ENCODE measurements at places on chromosomes 16 and 17.

DNA sequence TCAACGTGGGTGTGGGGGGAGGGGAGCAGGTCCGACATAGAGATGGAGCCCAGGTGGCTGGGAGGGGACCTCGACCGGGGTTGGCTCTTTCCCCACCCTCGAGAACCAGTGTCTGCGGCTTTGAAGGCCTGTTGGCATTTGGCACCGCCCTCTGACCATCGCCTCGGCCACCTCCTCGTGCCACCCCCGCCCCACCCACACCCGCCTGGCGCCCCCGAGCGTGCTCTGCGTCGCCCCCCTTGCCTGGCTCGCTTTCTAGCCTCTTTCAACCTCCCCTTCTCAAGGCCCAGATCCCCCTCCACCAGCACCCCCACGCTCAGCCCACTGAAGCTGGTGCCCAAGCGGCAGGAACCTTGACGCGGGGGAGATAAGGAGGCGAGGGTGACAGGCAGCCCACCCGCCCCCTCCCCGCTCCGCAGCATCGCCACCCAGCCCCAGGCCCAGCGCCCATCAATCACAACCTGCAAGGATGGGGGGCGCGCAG is 619 bp downstream of the CACNB1 start:
- peak; percentile 30 for DNase-seq

DNA sequence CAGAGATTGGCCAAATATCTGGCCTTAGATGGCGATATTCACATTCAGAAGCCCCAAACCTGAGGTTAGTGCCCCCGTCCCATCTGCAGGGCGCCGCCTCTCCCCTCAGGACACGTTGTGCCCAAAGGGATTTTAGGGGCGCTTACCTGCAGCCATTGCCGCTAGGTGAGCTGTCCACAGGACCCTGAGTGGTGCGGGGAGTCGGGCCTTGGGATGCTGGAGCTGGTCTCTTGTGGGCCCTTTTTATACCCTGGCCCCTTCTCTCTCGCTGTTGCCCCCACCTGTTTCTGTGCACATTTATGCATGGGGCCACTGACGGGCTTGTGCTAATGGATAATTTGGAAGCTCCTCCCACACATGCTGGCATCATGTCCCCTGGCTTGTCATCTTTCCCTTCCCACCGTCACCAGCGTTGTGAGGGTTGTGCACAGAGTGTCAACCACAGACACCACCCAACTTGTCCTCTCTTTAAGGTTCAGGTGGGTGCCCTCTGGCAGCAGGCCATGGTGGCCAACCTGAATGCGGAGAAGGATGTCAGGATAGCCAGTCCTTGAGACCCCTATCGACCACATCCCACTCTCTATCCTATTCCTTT is at the start of gene CSHL1:
CSHL1 (minus strand) TSS at position 218 of the 595 bp plus-strand sequence; CDS start at position 156, 62 bp downstream.
- no peak for DNase-seq

DNA sequence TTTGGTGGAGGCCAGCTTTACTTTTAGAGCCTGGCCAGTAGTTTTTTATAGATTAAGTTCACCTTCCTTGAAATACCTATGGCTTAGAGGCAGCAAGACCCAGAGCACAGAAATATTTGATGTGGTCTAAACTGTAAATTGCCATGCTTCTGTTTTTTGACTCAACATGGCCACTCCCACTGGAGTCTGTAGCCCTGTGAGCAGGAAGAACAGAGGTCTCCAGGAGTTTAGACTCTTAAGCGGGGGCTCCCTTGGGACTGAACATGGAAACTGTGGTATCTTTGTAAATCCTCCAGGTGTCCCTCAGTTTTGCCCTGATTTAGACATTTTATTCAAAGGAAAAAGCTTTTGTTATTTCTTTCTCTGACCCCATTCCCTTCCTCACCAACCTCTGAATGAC is 145.6 kb downstream of the FTO start:
- DNase-seq = no peak

GRCh38 chr17:59827721-59828477 is 64.8 kb downstream of the TUBD1 start:
- no peak for DNase-seq

GRCh38 chr17:65173976-65174683 is 37.0 kb downstream of the RGS9 start:
- DNase-seq = no peak

GRCh38 chr17:34246881-34247280 is 8.2 kb upstream of the CCL2 start:
- DNase-seq = no peak

DNA sequence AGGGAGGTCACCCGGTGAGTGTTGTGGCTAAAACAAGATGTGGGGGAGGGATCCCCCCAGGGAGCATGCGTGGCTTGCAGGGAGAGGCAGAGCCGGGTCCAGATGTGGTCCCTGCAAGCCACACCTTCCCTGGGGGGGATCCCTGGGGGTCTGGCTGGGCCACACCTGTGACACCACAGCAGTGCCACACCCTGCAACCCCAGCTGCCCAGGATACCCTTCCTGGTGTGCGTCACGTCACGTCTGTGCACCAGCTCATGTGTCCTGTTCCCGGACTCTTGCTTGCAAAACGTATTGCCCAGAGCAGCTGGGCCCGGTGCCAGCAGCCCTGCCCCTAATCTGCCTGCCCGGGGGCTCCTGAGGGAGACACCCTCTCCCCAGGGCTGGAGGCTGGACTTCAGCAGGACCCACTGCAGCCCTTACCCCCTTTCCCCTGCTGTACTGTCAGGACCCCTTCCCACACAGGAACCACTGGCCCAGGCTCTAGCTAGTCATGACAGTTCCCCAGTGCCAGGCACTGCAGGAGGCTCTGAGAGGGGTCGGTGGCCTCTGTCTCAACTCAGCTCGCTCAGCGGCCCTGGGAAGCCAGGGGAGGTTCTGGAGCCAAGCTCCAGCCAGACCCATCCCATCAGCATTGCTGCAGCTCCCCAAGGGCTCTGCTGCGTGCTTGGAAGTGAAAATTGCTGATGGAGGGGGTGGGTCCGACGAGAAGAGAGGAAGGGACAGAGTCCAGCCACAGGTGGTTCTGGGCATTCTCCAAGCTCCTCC is 25.8 kb upstream of the ACSF3 start:
- no peak for DNase-seq

DNA sequence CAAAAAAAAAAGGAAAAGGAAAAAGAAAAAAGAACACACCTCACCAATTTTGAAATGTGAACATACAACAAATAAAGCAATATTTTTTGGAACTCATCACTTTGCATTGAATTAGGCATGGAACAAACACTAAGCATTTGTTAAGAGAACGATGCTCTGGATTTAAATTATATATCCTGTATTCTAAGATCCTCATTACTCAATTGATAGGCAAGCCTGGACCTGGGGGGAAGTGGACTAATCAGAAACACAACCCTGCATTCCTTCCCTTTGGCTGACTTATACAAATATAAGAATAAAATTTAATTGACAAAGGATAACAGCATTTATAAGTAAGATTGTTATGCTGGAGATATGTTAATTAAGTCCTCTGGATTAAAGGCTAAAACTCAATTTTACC is 2.2 kb downstream of the GJC1 start:
- DNase-seq = no peak

- no peak for DNase-seq
Observed at GRCh38 chr16:58087209-58087913, 41.8 kb downstream of the CFAP20 start.

DNA sequence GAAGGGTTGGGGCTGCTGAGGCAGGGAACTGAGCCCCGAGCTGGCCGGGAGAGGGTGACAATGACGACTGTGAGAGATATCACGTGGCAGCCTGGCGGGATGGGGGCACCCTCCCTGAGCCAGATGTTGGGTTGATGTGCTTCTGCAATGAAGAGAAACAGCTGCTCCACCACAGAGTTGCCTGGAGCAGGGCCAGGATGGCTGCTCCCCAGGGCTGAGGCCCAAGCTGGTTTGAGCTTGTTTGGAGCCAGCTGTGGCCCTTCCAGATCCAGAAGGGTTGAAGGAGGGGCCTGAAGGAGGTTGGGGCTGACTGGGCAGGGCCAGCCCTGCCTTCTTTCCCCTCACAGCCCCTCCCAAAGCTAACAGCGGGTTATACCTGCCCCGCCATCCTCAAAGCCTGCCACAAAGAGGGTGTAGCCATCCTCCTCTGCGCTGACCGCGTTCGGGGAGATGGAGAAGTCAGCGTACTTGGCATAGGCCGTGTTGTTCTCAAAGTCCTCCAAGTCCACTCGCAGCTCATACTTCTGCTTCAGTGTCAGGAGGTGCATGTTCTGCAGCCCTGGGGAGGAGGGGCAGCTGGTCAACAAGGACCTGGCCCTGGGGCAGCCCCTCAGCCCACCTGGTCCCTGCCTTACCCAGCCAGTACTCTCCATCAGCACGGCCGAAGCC is 2.1 kb downstream of the MFAP4 start:
- DNase-seq = no peak

GRCh38 chr16:15644267-15644961 is 1.5 kb upstream of the MARF1 start:
- DNase-seq = no peak

- DNase-seq = no peak
Observed at GRCh38 chr17:71963351-71963750, 157.5 kb upstream of the SOX9 start.

GRCh38 chr17:47742319-47743181 is 9.5 kb downstream of the TBX21 start:
- DNase-seq = peak; percentile 58

- DNase-seq = peak; percentile 73
Observed at GRCh38 chr17:74457146-74457819, 9.2 kb upstream of the CD300A start.

DNA sequence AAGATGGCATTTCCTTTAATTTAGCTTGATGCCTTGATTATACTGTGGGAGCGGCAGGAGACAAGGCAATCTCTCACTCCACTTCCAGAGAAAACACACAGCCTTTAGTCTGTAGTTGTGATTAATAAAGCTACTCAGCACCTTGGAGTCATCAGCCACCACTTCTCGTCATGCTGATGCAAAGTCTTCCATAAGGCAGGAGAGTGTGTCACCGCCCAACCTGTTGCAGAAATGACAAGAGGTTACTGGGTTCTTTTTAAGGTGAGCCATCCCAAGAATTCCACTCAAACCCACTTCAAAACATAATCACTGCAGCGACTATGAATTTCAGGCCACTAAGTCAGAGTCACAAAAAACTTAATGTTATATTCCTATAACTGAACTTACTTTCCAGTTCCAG is 223.9 kb upstream of the TOX3 start:
- no peak for DNase-seq

DNA sequence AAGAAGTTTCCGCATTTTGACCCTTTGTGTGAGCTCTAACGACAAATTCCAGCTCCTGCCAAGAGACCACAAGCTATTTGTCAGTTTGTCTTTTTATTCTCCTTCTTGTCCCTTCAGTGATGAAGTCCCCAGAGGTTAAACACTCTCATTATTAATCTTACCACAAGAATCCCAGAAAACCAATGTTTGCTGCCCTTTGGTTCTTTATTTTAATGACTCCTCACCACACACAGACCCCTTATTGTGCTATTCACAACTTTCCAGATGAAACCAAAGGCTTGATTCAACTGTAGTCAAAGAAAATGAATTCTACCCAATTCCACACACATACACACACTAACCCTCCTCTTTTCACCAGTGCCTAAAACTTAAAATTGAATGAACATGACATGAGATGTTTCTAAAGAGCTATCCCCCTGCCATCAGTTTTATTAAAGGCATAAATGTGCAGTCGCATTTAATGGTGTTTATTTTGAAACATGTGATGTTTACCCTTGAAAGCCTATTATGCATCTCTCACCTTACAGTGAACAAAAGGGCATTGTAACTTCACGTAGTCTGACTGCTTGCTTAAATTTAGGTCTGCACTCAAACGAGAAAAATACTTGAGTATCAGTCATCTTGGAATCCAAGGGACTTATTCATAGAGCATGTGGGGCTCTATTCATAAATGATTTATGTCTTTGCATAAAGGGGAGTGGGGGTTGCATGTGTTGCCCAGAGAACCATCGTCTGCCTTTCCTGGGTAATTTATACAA is 44.1 kb downstream of the PCTP start:
- DNase-seq = no peak

GRCh38 chr17:80516171-80516932 is 28.3 kb upstream of the RPTOR start:
- DNase-seq = no peak

GRCh38 chr16:11097094-11097786 is 152.9 kb downstream of the CLEC16A start:
- DNase-seq = no peak

DNA sequence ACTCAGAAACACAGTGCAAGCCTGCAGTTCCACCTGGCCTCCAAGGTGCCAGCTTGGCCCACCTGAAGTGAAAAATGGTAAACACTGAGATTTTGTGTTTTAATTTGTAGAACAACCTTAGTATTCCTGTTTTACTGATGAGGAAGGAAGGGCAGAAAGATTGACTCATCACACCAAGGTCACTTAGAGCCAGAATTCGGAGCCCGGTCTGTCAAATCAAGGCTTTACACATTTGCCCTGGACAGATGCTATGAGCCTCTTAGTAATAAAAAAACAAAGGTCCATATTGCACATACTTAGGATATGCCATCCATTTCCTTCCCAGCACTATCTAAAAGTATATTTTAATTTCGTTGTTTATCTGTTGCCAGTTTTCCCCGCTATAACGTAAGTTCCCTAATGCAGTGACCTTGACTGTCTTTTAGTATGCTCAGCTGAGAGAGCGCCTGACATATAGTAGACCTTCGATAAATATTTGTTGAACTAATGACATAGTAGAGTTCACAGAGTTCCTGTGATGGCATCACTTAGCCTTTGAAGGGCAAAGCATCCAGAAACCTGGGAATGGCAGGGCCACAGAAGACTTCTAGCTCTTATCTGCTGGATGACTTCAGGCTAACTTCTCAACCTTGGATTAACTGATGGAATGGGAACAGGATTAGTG is 7.2 kb upstream of the TBKBP1 start:
- DNase-seq = no peak

DNA sequence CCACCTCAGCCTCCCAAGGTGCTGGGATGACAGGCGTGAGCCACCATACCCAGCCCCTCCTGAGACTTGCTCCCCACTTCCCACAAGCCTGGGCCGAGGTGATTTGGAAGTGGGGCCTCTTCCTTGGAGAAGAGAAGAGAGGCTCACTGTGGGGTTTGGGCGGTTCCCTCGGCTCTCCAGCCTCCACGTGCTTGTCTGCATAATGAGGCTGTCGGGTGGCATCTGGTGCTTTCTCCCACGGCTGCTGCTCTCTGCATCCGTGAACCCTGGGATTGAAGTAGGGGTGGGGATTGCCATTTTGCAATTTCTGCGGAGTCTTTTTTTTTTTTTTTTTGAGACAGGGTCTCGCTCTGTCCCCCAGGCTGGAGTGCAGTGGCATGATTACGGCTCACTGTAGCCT is 101.4 kb downstream of the RAP1GAP2 start:
- no peak for DNase-seq
